ENCODE measurements at places on chromosomes 4 and X. TPM values are rescaled to one million over a fixed set of nuclear protein-coding genes. Genes with fewer than 3 reads are reported as not detected.

GRCh38 chr4:20091781-20092180 is 159.9 kb upstream of the SLIT2 start:
- H3K4me1 ChIP-seq: no peaks in the 10 kb centered on the region
- H3K36me3 ChIP-seq: no peaks in the 10 kb centered on the region
- no peak overlapping the region for H3K27ac ChIP-seq
- no peaks in the 10 kb centered on the region for H3K27me3 ChIP-seq
- DNase-seq: no peak

GRCh38 chr4:18049446-18049845 is 27.9 kb upstream of the LCORL start:
- H3K27me3 ChIP-seq: no peaks in the 10 kb centered on the region
- H3K4me3 ChIP-seq: no peak overlapping the region
- H3K36me3 ChIP-seq: no peaks in the 10 kb centered on the region
- H3K4me1 ChIP-seq: no peaks in the 10 kb centered on the region

GRCh38 chrX:151225843-151226242 is 49.5 kb downstream of the GPR50 start:
- no peaks in the 10 kb centered on the region for H3K4me1 ChIP-seq
- H3K36me3 ChIP-seq: no peaks in the 10 kb centered on the region
- H3K4me3 ChIP-seq: no peak overlapping the region
- H3K27ac ChIP-seq: no peak overlapping the region
- H3K27me3 ChIP-seq: no peaks in the 10 kb centered on the region

Gene CFI
- total RNA-seq: 17.8 TPM

Gene CWH43
- not detected for total RNA-seq

Gene MAGEC2
- total RNA-seq: not detected

Gene IL1RAPL1
- total RNA-seq: not detected

Gene MAGEA11
- total RNA-seq: not detected

Gene CAPN6
- total RNA-seq: 1.5 TPM
